ENCODE measurements at places on chromosomes 2 and 18. TPM values are rescaled to one million over a fixed set of nuclear protein-coding genes. Genes with fewer than 3 reads are reported as not detected.

EGR4 gene
- total RNA-seq, result not detected

NT5C1B gene
- total RNA-seq, result not detected

FASTKD2 gene
- total RNA-seq, result 12.9 TPM

LYPD1 gene
- total RNA-seq, result 0.40 TPM

TUBA3D gene
- 0.15 TPM for total RNA-seq

POTEC gene
- not detected for total RNA-seq

TRIM43 gene
- total RNA-seq, result not detected

ADCYAP1 gene
- not detected for total RNA-seq

EFHD1 gene
- 27.3 TPM for total RNA-seq

RTN4 gene
- total RNA-seq, result 183 TPM

CCDC74B gene
- not detected for total RNA-seq

SERPINB11 gene
- not detected for total RNA-seq

- DNase-seq, result no peak
Measured at GRCh38 chr2:237624565-237624964, 2.8 kb upstream of the LRRFIP1 start.

GRCh38 chr2:127102521-127103242 is 4.3 kb downstream of the BIN1 start:
- DNase-seq, result no peak

GRCh38 chr18:26483633-26484032 is 64.7 kb downstream of the KCTD1 start:
- no peak for DNase-seq

GRCh38 chr18:58205443-58206160 is 161.6 kb downstream of the NEDD4L start:
- no peak for DNase-seq

GRCh38 chr2:55101466-55101865 is 51.2 kb upstream of the RTN4 start:
- no peak for DNase-seq

GRCh38 chr18:63183378-63183777 is 136.2 kb downstream of the BCL2 start:
- no peak for DNase-seq

- no peak for DNase-seq
Measured at GRCh38 chr2:165203689-165204559, at the start of gene SCN3A. Gene SCN3A, minus strand, starts transcription at chr2:165204050. Its CDS starts 27,656 bp downstream, at chr2:165176394.

DNA sequence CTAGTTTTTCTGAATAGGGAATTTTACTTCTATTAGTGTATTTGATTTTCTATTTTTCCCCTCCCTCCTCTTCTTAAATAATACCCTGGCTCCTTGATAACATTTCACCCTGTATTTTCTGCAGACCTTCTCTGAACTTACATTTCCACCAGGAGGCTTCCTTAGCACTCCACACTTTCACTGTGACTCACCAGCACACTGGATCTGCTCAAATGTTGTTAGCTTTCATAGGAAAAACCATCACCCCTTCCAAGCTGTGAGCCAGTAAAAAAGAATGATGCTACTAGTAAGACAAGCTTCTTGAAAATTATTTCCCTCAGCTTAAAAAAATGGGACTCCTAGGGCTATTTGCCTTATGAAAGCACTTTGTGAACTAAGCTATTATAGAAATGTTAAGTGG is 16.1 kb downstream of the SUPT7L start:
- DNase-seq, result no peak

DNA sequence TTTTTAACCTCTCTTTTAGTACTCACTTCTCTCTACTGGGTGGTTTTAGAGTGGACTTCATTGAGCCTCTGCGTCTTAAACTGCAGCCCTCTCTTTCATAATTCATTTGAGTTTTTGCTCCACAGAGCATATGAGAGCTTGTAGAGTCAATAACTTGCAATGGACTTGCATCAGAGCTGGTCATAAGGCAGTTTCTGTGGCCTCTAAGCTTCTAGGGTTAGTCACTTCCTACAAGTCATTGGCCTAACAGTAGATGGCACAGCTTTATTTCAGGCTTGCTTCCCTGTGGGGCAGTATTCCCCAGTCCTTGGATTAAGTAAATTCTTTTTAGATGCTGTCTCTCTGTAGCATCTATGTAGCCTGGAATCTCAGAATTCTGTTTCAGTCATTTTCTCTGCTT is 1435.7 kb downstream of the LRP1B start:
- DNase-seq, result no peak

GRCh38 chr18:11274144-11274794 is 124.9 kb upstream of the PIEZO2 start:
- peak; percentile 64 for DNase-seq

DNA sequence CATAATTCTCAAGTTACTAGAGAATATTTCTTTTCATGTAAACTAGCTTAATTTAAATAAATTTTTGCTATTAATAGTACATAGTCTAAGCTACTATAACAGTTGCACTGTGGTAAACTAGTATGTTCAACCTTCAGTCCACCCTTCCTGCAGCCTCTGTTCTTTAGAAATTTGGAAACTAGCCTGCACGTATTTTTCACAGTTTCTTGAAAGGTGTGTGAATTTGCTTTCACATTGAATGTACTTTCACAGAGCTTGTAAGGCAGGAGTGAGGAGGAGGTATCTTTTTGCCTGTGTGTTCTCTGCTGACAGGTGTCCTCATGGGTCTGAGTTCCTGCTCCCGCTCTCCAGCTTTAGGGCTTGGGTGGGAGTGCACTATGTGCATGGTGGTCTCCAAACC is 117.5 kb downstream of the ATP9B start:
- DNase-seq, result no peak

DNA sequence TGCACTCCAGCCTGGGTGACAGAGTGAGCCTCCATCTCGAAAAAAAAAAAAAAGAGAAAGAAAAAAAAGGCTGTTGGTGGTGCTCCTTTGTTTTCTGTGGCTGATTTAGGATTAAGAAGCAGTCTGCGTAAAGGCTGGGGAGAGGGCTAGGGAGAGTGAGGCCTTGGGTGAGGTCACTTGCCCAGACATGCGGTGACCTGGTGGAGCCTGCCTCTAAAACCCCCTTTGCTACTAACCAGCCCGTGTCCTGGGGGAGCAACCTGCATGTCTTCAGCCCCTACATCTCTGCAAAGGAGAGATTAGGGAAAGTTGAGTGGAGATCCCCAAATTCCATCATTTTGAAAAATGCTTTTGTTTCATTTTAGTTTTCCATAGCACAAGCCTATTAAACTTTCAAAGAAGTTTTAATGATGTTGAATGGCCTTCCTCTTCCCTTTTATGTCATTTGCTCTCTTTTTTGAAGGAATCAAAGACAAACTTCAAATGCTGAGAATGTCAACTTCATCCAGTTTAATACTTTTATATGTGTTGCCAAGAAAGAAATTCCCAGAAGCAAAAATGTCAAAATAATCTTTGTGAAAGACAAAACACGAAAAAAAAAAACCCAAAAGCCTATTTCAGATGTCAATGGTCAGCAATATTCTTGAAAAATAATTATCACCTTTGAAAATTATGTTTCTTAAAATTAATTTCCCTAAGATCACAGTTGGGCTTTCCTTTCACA is 38.9 kb upstream of the RALBP1 start:
- DNase-seq, result no peak

DNA sequence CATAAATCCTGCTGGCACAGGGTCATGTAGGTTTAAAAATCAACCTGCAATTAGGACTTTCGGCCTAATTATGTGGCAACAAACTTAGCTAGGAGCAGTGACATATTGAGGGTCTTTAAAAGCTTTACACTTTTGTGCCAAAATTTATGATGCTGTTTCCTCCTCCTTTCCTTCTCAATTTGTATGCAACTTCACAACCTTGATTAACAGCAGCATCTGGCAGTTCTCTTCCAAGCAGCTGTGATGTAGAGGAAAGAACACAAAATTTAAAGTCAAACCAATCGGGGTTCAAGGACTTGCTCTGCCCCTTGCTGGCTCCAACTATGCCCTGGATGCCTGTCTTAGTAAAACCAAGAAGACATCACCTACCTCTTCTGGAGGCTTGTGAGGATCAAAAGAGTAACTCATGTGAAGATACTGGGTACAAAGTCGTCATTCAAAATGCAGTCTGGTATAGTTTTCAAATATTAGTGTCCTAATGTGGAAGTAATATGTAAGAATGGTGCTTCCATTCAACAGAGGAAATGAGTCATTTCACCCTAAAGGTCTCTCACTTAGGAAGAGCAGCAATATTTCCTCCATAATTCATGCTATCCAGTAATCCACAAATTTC is 94.7 kb downstream of the ANKRD44 start:
- no peak for DNase-seq

GRCh38 chr18:515156-515815 is 14.8 kb upstream of the COLEC12 start:
- DNase-seq, result no peak

- DNase-seq, result no peak
Measured at GRCh38 chr2:2762913-2763312, 431.8 kb upstream of the MYT1L start.

- no peak for DNase-seq
Measured at GRCh38 chr18:45167631-45168280, 447.5 kb upstream of the SLC14A2 start.

DNA sequence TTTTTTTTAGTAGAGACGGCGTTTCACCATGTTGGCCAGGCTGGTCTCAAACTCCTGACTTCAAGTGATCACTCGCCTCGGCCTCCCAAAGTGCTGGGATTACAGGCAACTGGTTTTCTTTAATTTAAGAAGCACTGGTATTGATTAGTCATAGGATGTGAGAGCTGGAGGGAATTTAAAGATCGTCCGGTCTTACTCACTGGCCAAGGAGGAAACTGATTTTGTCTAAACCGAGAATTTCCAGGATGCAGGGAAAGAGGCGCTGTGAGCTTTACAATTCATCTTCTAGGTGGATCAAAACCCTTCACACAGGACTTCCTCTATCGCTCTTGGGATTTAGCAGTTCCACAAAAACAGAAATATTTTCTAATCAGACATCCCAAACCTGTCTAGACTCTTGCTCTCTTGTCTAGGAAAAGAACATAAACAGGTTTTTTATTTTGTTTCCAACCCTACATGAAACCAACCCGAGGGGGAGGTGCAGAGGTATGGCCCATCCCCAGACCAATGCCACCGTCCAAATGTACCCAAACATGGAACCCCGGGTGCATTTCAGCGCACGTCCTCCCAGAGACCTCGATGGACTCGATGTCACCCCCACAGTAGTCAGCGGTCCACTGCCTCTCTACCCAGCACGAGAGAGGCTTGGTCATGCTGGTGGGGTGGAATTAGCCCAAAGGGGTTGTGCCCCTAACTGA is 12.5 kb upstream of the TUBB6 start:
- DNase-seq, result no peak

DNA sequence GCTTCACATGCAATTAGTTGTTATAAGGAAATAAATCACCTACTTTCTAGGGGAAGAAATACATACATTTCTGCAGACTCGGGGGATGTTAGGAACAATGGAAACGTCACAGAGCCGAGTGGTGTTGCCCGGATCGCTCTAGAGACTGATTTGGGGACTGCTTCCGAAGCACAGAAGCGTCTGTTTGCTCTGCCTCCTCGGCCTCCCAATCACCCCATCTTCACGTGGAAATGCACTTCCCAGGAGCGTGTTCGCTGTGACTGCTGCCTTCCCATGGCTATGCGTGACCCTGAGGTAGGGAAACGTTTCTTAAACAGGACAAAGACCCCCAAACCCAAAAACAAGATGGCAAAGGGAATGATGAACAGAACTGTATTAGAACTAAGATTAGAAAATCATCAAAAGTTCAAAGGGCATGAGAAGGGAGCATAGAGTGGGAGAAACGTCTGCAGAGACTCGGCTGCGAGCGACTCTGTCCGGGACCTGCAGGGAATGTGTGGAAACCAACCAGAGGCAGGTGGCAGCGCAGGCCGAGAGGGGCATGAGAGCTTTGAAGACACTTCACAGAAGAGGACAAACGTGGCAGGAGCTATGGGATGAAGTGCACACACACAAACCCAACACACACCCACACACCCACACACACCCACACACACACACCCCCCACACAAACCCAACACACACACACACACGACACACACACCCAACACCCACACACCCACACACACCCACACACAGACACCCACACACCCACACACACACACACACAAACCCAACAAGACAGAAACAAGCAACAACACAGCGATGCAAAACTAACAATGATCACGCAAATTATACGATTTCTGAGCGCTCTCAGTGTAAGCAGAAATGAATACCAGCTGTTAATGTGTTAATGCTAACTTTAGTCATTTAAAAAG is 41.3 kb downstream of the RTP5 start:
- DNase-seq, result peak; percentile 38

DNA sequence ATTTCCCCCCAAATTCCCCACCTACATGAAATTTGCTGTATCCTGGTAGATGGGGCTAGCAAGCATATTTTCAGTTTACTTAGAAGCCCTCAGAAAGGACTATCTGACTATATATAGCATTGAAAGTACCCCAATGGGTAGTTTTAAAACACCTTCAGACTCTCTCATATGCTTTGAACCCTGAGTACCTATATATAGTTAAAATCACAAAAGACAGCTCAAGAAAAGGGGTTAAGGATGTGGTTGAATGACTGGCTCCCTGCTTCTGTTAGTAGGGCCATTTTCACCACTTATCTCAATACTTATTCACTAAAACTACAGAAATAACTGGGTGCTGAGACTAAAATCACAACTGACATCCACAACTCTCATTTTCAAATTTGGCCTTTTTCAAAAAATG is 18.5 kb downstream of the WDPCP start:
- no peak for DNase-seq

- no peak for DNase-seq
Measured at GRCh38 chr2:28400419-28400818, 7.8 kb downstream of the FOSL2 start.

GRCh38 chr18:3869848-3870247 is 419.9 kb downstream of the TGIF1 start:
- DNase-seq, result no peak

GRCh38 chr18:3246635-3247239 is 864 bp upstream of the MYL12A start:
- DNase-seq, result peak; percentile 62

DNA sequence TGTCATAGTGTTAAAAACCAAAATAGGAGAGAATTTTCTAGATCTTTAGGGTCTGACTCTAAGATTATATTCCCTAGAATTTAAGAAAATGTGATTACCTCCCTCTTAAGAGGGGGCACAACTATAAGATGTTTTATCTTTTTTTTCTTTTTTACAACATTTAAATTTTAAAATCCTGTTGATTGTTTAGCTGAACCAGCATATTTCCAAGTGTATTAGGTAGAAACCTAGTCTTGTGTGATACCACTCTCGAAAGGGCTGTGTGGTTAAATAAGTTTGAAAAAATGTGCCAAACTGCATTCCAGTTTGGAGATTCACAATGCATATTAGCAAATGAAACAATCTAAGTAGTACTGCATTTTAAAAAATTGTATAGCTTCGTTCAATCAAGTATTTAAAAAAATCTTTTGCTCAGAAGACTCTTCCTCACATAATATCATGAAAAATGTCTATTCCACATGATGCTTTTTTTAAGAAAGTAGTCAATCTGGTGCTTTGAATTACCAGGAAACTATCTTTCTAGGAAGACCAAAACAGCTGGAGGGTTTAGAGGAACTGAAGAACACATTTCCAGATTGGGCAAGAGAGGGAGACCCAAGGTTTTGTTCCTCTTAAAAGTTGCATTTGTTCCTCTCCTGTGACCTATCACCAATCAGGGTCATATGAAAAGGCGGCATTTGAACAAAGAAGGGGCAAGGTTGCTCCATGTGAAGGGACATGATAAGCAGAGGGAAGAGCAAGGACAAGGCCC is 98.8 kb downstream of the DPP4 start:
- no peak for DNase-seq

Measured in left lobe of liver (tissue), 2 donors.